ENCODE measurements at places on chromosomes 1 and 21.

GRCh38 chr1:172180501-172181285, 239.8 kb upstream of the C1orf105 start:
- DNase-seq = peak; percentile 68

DNA sequence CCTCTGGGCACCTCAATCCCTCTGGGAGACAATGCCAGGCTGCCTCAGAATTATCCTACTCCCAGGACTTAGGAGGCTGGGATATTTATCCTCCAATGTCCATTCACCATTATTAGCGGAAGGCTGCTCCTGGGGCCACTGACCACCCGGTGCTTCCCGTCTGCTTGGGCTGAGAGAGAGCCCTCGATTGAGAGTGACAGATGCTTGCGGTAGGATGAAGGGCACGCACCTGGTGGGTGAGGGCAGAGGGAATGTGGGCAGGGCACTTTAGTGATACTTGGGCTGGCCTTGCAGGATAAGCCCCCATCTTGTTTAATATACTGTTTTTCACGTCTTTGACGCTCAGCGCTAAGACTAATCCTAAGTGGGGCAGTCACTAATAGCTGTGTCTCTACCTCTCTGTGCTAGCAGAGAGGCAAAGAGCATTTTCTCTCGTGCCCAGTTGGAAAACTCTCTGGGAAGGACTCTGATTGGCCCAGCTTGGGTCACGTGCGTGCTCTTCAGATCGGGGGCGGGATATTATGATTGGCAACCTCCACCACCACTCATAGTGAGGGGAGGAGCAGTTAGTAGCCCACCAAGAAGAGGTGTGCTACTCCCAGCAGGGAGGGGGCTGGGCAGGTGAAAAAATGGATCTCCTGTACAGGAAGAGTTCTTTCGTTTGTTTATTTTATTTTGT, 10.6 kb upstream of the PARS2 start:
- DNase-seq = no peak

DNA sequence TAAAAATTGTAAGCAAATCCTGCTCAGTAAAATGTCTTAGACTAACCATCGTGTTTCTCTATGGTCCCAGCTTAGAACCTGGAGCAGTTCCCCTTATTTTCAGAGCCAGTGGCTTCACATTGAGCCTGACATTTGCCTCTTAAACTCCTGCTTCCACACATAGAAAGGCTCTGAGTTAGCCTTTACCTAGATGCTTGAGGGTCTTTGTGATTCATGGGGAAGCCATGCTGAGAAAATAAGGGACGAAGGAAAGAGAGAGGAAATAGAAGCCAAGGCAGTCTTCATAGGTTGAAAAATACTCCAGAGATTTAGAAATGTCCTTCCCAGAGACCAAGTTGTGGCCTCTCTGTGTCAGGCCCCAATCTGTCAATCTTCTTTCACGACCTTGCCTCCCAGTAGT, 16.1 kb upstream of the RBBP5 start:
- no peak for DNase-seq

GRCh38 chr1:78587211-78587610, 33.0 kb upstream of the IFI44L start:
- no peak for DNase-seq

- peak; percentile 44 for DNase-seq
Observed at GRCh38 chr1:184386312-184387068, at the start of gene C1orf21. TSS of gene C1orf21 (plus strand) at chr1:184387029. CDS start at chr1:184477510, 90,481 bp downstream.

DNA sequence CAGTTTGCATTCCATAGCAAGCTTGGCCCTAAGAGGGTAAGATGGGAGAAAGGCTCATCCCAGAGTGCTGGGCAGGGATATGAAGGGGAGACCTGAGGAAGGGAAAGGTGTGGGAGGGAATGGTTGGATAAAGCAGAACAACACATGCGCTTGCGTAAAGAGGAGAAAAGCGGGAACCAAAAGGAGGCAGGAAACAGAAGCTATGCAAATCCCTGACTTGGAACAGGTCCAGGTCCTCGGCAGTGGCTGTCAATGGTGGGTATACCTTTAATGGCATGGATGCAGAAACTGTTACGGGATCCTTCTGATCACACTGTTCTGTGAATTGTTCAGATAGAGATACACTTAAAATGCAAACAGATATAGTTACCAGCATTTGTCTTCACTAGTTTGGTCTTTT, 455.6 kb downstream of the SIPA1L2 start:
- DNase-seq = no peak

- no peak for DNase-seq
Observed at GRCh38 chr1:169305356-169305755, 62.2 kb downstream of the NME7 start.

- DNase-seq = no peak
Observed at GRCh38 chr1:210250665-210250997, 18.0 kb downstream of the SERTAD4 start.

DNA sequence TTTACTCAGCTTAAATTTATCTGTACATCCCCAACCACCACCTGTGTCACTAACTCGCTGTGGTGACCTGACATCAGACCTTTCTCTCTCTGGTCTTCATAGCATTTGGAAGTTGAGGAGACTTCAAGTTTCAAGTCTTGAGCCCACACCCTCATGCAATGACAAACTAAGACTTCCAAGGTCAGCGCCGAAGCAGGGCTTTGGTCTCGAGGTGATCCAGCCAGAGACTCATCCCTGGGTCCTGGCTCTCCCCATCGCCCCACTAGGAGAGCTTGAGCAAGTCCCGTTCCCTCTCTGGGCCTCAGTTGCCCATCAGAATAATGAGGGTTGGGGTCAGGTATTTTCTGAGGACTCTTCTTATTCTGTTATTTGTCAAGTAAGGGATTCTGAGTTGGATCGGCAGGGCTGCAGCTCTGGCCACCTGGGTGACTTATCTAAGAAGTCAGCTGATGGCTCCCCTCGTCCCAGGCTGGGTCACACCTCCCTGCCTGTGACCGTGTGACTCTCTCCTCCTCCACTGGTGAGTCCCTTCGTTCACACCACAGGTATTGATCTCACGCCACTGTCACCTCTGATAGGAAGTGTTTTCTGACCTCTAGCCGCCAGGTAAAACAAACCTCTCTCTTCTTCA, 143.7 kb upstream of the RUNX3 start:
- no peak for DNase-seq

- DNase-seq = no peak
Observed at GRCh38 chr1:230771773-230772354, 24.7 kb downstream of the CAPN9 start.

- DNase-seq = no peak
Observed at GRCh38 chr21:8994640-8995511, 1526.5 kb upstream of the TPTE start.

- DNase-seq = no peak
Observed at GRCh38 chr1:220776254-220776653, 10.5 kb upstream of the MTARC1 start.

DNA sequence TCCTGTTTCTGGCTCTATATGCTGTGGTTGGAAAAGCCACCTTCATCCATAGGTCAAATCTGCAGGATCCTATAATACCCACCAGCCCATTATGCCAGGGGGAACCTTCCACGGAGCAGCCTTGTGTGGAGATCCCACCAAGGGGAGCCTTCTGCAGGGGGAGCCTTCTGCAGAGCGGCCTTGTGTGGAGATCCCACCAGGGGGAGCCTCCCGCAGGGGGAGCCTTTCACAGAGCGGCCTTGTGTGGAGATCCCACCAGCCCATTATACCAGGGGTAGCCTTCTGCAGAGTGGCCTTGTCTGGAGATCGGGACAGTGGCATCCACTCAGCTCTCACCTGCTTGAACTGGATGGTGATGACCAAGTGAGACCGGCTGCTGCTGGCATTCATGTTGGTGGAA, 85.3 kb downstream of the SCCPDH start:
- no peak for DNase-seq

DNA sequence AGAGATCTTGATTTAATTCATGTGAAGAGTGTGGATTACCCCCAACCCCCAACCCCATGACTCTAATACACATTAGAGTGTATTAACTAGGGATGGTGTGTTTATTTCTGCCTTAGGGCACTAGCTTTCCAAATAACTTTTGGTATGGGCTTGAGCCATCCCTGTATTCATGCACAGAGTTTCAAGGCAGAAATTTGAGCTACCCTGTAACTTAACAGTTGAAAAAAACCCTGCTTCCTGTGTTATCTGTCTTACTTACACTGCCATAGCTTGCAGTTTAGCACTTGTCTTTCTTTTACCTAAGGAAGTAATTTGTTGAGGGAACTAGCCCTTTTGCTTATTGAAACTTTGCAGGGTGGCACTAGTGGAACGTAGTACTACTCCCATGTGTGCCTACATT, 6.3 kb downstream of the SRSF11 start:
- no peak for DNase-seq

- DNase-seq = no peak
Observed at GRCh38 chr1:202249846-202250245, 56.2 kb downstream of the LGR6 start.

GRCh38 chr21:33433425-33434114, 30.4 kb downstream of the IFNGR2 start:
- DNase-seq = no peak

GRCh38 chr21:45541221-45542039, 810 bp downstream of the SLC19A1 start:
- DNase-seq = peak; percentile 64

GRCh38 chr1:229136822-229137221, 134.1 kb upstream of the RAB4A start:
- no peak for DNase-seq

- no peak for DNase-seq
Observed at GRCh38 chr1:61244114-61244513, 161.8 kb downstream of the NFIA start.

GRCh38 chr1:86858524-86859261, 55.2 kb downstream of the SELENOF start:
- no peak for DNase-seq

GRCh38 chr1:107695341-107695740, 269.6 kb downstream of the VAV3 start:
- DNase-seq = no peak

- peak; percentile 3 for DNase-seq
Observed at GRCh38 chr21:45992301-45993209, 11.0 kb downstream of the COL6A1 start.

- no peak for DNase-seq
Observed at GRCh38 chr1:51512606-51513005, 6.5 kb downstream of the EPS15 start.

- DNase-seq = no peak
Observed at GRCh38 chr1:43272161-43272560, 2.4 kb downstream of the TMEM125 start.

- no peak for DNase-seq
Observed at GRCh38 chr1:172019976-172020375, 178.7 kb downstream of the DNM3 start.

- DNase-seq = no peak
Observed at GRCh38 chr1:210915890-210916507, 217.9 kb downstream of the KCNH1 start.

GRCh38 chr21:34933609-34934335, 115.3 kb downstream of the RUNX1 start:
- DNase-seq = no peak

GRCh38 chr1:60978421-60979357, 103.7 kb upstream of the NFIA start:
- DNase-seq = peak; percentile 7

DNA sequence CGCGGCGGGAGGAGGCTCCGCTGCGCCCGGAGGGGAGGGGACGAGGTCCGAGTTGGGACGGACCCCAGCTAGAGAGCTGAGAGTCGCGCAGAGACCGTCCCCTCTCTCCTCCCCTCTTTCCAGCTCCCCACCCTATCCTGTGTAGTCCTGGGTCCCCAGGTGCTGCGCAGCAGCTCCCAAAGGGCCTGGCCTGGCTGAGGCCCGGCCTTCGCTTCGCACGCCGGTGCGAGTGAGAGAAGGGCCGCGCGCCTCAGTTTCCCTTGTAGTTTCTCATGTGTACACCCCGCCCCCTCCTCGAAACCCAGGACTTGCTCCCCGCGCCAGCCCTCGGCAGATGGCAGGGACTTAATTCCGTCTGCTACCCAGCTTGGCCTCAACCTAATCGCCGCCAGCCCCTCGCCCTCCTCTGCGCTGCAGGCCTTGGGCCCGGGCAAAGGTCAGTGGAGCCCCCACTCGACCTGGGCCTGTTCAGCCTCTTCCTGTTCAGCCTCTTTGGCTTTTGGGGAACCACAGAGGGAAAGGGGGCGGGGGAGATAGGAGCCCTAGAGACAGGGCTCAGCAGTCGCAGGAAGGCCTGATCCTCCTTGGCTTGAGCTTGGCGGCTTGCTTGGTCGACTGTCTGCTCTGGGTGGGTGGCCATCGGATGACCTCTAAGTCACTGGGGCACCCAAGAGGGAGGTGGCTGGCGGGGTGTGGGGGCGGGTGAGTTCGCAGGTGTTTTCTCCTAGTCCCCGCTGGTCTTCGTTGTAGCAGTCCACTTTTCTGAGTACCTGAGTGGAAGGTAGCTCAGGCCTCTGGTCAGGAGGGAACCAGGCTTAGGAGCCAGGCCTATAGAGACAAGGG, 1.0 kb downstream of the ZNF687 start:
- DNase-seq = peak; percentile 57

Data from CD4-positive, alpha-beta T cell (primary cell).